Ureter (tissue), 1 donor: ENCODE measurements at places on chromosomes 4 and X. TPM values are rescaled to one million over a fixed set of nuclear protein-coding genes. Genes with fewer than 3 reads are reported as not detected.

The SCRG1 gene
- 2.3 TPM for total RNA-seq

The MAGEE1 gene
- 3.2 TPM for total RNA-seq

The CXorf65 gene
- total RNA-seq = not detected

The GPRASP3 gene
- total RNA-seq = 6.5 TPM

The FRMD7 gene
- 1.6 TPM for total RNA-seq

The ARMCX5 gene
- total RNA-seq = 19.0 TPM

The SRD5A3 gene
- 25.6 TPM for total RNA-seq

The DOCK11 gene
- total RNA-seq = 14.1 TPM

The EOLA1 gene
- total RNA-seq = 22.2 TPM

The TLR10 gene
- 0.10 TPM for total RNA-seq

The RASL11B gene
- 14.5 TPM for total RNA-seq

The UGT2B10 gene
- not detected for total RNA-seq

The GAB3 gene
- 4.2 TPM for total RNA-seq

The SLC25A6 gene
- total RNA-seq = 391 TPM

The SORCS2 gene
- total RNA-seq = 2.8 TPM

The GATA1 gene
- not detected for total RNA-seq

The FBXW7 gene
- total RNA-seq = 70.3 TPM

- no peak for DNase-seq
Observed at GRCh38 chr4:183550345-183551093, 45.7 kb downstream of the ING2 start.

- no peak for DNase-seq
Observed at GRCh38 chr4:61200916-61201526, 895 bp downstream of the ADGRL3 start.

- no peak for DNase-seq
Observed at GRCh38 chr4:23779839-23780238, 110.0 kb downstream of the PPARGC1A start.

DNA sequence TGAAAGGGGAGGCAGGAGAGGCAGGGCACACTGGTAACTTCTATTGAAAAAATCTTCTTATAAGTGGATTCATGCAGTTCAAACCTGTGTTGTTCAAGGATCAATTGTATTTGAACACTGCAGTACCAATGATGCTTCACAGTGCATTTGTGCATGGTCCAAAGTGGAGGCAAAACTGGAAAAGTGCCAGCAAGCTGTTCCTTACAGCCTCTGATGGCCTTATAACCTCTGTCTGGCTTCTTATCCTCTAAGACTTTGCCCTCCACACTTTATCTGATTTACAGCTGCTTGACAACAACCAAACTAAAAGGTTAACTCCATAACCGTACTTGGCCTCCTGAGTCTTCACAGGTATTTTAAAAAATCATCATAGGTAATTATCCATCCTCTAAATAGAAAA, 40.4 kb downstream of the MAGEB17 start:
- DNase-seq = no peak

DNA sequence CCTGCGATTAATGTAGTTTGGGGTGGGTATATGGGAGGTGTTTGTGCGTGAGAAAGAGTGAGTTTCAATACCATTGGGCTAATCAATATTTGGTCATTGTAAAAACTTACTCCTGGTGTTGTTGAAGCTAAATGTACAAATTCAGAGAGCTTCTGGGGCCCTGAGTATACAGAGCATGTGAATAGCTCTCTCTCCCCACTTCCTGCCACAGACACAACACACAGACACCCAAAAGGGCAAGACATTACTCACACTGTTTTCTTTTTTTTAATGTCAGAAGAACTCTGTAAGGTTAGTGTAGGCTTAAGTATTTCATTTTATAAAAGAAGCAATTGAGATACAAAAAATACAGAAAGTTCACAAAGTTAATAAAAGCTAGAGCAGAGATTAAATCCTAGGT, 151.3 kb upstream of the KCNIP4 start:
- no peak for DNase-seq

GRCh38 chr4:126894963-126895362, 737.8 kb upstream of the INTU start:
- no peak for DNase-seq

- no peak for DNase-seq
Observed at GRCh38 chrX:143206966-143207365, 181.2 kb downstream of the SPANXN4 start.

- DNase-seq = no peak
Observed at GRCh38 chrX:83588409-83588808, 80.3 kb downstream of the POU3F4 start.

DNA sequence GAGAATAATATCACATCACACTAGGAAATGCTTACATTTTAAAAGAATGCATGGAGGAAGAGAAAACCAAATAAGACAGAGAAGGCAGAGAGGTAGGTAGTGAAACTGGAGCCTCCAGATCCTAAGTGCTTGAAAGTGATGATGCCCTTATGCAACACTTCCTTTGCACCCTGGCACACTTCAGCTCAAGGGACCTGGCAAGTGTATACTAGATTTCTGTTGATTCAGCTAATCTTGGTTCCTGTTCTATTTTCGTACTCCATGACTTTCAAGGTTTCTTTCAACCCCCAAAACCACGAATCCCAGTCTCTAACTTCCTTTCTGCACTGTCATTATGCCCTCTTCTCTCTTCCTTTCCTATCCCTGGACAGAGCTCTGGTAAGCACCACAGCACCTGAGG, 36.9 kb upstream of the SH3KBP1 start:
- DNase-seq = no peak

GRCh38 chr4:47639531-47639930, 154.5 kb downstream of the ATP10D start:
- no peak for DNase-seq

- no peak for DNase-seq
Observed at GRCh38 chr4:146407257-146407656, 114.5 kb downstream of the SLC10A7 start.

- DNase-seq = no peak
Observed at GRCh38 chr4:54976682-54977081, 148.7 kb downstream of the KDR start.

- DNase-seq = no peak
Observed at GRCh38 chrX:7514871-7515599, 327.9 kb upstream of the VCX start.

DNA sequence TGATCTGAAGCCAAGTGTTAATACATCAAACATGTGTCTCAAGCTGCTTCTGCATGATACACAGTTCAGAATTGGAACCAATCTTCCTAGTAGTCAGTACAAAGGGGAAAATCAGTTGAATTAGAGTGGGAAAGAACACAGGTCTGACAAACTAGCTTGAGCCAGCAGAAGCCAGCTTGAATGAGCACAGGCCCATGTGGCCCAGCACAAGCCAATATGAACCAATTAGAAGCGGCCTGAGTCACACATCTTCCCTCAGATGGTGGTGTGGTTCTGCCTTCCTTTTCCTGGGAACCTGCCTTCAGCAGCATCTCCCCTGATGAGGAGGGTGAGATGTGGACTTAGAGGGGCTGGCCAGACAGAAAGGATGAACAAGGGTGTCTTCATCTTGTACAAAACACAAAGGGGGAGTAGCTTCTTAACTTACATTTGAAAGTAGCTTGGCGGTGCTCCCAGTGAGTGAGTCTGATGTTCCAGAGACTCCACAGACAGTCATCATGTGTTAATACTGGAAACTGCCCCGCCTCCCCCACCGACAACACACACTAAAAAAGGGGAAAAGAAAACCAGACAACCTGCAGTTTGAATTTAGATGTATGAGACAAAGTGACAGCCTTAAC, 72.0 kb downstream of the FRMPD4 start:
- no peak for DNase-seq

- DNase-seq = no peak
Observed at GRCh38 chr4:107991945-107992630, 2.4 kb downstream of the HADH start.

GRCh38 chr4:100842856-100843255, 325.0 kb upstream of the EMCN start:
- DNase-seq = no peak

DNA sequence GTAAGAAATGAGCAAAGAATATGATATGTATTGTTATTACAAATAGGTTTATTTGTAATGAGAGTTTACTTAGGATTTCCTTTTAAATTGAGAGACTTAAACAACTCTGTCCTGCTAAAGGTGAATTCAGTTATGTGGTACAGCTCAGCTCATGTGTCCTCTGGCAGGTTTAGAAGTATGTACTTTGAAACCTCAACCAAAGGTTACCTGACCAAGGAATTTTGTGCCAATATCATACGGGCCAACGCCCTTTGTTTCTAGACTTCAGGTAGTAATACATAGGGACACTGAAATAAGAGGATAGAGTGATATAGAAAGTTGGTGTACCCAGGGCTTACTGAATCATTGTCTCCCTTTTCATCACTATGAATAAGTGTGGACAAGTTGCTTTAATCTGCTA, 25.7 kb downstream of the SLAIN2 start:
- DNase-seq = no peak

DNA sequence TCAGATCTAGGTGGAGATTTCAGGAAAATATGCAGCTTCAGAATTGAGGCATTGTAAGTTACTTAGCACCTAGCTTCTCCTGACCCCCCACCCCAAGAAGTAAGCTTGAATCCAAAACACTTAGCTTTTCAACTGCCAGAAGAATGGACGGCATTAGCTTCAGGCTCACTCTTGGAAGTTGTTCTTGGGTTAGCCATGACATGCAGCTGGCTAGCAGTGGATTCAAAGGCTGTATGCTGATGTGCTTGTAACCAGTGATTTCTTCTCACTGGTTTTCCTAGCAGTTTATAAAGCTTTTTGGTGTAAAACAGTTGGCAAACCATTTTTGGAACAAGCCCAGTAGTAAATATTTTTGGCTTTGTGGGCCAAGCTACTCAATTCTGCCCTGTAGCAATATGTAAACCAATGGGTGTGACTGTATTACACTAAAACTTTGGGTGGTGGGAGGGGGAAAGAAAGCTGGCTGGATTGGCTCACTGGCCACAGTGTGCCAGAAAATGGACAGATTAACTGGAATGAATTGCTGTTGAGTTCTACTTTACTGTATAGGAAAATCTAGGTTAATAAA, 85.6 kb downstream of the SHROOM2 start:
- no peak for DNase-seq

- DNase-seq = no peak
Observed at GRCh38 chr4:43835869-43836268, 612.7 kb downstream of the KCTD8 start.

- DNase-seq = no peak
Observed at GRCh38 chr4:173807347-173807746, 277.3 kb upstream of the HAND2 start.

GRCh38 chr4:13092702-13093101, 391.4 kb downstream of the RAB28 start:
- no peak for DNase-seq

- peak; percentile 53 for DNase-seq
Observed at GRCh38 chr4:139419388-139419914, 34.5 kb upstream of the RAB33B start.

DNA sequence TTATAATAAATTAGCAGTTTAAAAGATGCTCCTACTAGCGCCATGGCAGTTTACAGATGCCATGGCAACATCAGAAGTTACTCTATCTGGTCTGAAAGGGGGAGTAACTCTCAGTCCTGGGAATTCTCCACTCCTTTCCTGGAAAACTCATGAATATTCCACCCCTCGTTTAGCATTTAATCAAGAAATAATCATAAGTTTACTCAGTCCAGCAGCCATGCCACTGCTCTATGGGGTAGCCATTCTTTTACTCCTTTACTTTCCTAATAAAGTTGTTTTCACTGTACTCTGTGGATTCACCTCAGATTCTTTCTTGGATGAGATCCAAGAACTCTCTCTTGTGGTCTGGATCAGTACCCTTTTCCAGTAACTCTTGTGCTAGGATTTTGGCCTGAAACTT, 52.3 kb downstream of the GUCY1B1 start:
- DNase-seq = no peak

GRCh38 chrX:15059474-15059873, 186.3 kb downstream of the MOSPD2 start:
- no peak for DNase-seq

- DNase-seq = no peak
Observed at GRCh38 chr4:13559413-13559812, 15.1 kb upstream of the NKX3-2 start.

DNA sequence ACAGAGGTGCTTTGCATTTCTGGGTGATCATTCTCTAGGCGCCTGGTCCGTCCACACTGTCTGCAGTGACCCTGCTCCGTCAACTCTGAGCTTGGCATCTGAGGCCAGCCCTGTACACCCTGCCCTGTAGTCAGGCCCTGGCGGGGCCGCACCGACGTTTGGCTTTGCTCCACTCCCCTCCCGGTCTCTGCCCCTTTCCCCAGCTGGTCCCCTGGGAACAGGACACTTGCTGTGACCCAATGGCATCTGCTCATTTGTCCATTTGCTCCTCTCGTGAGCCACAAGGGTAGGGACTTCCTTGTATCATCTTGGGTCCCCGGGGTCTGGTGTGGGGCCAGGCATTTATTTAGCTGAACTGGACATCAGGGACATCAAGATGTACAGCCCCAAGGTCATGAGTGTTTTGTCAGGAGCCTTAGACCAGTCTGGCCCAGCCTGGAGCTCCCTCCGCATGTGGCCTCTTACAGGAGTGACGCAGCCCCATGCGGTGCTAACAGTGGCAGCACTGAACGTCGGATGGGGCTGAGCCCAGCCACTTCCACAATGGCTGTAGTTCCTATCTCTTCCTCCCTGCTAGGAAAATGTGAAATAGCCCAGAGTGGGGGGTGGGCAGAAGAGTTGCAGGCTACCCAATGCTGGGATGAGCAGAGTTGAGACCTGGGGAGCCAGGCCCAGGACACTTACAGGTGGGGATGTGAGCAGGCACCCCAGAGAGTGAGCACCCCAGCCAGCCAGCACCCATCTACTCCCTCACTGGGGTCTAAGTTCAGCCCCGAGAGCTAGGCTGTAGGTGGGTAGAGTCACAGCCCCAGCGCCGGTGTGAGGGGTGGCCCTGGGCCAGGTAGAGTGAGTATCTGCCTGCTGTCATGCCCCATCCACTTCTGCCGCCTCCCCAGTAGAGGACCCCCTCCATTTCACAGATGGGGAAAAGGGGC, 2.0 kb upstream of the SH3BP2 start:
- DNase-seq = peak; percentile 45
